Inflammatory macrophage treated with lipopolysaccharide for 4 hours (primary cell): ENCODE measurements at places on chromosomes 3 and 15.

- no peak for DNase-seq
These were observed 377.6 kb downstream of the PTPRG start for GRCh38 chr3:61938878-61939549.

DNA sequence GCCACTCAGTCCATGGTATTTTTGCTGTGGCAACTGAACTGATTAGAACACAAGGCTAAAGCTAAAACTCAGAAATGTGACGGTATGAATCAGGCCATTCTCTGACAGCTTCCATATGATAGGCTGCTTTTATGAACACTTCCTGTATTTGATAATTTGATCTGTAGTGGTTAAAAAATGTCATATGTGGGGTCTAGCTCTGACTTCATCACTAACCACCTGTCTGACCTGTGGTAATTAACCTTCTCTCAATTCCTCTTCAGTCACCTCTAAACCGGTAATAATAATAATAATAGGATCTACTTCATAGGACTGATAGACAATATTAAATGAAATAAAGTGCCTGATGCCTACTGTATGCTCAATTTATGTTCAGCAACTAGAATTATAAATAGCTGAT lies 223.2 kb downstream of the MBNL1 start:
- DNase-seq = no peak

- DNase-seq = no peak
These were observed 33.9 kb upstream of the MEIS2 start for GRCh38 chr15:37134244-37134643.

DNA sequence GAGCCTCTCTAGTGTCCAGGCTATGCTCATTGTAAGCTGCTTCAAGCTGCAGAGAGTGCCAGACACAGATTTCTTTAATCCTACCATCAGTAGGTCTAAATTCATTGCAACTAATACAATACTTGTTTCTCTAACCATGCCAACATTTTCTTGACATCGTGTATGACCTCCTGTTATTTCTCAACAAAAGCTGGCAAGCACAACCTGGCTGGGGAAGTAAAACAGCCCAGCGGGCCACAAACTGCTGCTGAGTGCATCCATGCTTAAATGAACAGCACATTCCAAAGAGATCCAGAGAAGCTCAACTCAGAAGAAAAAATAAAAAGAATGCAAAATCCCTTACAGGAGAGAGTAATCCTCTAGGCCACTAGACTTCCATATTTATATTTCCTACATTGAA lies 36.5 kb downstream of the GMNC start:
- no peak for DNase-seq

GRCh38 chr3:156227704-156228103 lies 107.3 kb downstream of the KCNAB1 start:
- DNase-seq = no peak

GRCh38 chr3:136620436-136620835 lies 131.7 kb downstream of the STAG1 start:
- peak; percentile 31 for DNase-seq

GRCh38 chr15:87374339-87374738 lies 882.2 kb downstream of the NTRK3 start:
- no peak for DNase-seq

DNA sequence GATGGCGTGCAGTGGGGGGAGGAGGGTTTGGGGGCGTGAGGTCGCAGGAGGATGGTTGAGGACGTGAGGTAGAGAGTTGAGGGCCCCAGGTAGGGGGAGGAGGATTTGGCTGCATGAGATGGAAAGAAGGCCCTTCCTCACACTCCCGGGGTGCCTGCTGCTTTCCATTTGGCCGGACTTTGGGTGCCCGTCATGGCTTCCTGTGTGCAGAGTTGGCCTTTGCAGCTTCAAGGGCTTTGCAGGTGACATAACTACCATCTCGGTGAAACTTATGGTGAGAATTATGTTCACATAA lies 1.7 kb downstream of the MLF1 start:
- DNase-seq = no peak

- no peak for DNase-seq
These were observed 84.8 kb downstream of the LSM3 start for GRCh38 chr3:14263317-14264005.

DNA sequence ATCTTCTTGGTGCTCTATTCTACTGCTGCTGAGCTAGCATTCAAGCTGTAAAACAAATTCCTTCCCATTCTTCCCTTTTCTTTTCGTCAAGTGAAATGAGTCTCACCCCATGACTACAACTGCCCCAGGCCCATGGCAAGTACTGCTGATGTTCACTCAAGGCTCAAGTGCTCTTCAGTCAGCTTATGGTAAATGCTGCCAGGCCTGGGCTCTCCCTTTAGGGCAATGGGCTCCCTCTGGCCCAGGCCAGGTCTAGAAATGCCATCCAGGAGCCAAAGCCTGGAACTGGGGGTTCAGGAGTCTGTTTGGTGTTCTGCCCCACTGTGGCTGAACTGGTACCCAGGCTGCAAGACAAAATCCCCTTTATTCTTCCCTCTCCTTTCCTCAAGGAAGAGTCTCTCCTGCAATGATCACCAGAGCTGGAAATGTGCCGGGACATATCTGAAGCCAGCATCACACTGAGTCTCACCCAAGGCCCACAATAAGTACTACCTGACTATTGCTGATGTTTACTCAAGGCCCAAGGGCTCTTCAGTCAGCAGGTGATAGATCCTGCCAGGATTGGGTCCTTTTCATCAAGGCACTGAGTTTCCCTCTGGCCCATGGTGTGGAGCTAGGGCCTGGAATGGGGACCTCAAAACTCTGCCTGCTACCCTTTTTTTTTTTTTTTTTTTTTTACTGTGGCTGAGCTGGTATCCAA lies 205.0 kb upstream of the STAC start:
- no peak for DNase-seq

DNA sequence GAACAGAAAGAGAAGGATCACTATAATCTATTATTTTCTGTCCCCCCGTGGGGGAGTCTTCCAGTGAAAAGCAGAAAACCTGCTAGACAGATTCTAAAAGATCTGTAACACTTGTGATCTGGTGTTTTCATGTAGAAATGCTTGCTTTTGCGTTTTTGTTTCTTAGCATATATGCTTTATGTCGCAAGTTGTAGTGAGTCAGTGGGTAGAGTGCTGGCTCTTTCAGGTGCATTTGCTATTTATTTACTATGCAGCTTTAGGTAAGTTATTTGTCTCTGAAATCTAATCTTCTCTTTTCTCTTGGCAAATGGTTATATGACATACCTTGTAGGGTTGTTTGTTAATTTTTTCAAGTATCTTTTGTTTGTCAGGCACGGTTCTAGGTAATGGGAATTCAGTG lies 9.4 kb downstream of the AKAP13 start:
- DNase-seq = no peak

GRCh38 chr3:136903899-136904298 lies 41.9 kb downstream of the NCK1 start:
- DNase-seq = no peak

- peak; percentile 100 for DNase-seq
These were observed 73.8 kb downstream of the IQSEC1 start for GRCh38 chr3:12999147-13000140.

- peak; percentile 80 for DNase-seq
These were observed 76.4 kb downstream of the CHSY1 start for GRCh38 chr15:101175401-101175800.

DNA sequence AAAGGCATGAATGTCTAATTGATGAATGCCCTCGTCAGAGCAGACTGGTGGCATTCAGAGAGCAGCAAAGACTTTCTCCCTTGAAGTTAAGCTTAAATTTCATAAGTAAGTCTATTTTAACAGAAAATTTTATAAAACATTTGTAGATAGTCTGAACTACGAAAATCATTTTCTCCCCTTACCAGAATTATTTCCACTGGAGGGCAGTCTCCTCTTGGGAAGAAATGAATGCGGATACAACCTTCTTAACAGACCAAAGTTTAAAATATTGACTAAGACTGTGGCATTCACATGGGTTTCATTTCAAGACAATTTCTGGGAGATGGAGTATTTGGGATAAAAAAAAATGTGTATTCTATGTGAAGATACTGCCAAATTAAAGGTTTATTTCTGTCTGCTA lies 669.0 kb downstream of the FHIT start:
- DNase-seq = no peak

- no peak for DNase-seq
These were observed 59.7 kb upstream of the MAGI1 start for GRCh38 chr3:66098436-66098835.

- no peak for DNase-seq
These were observed 6.0 kb downstream of the PRC1 start for GRCh38 chr15:90988296-90988695.

- DNase-seq = no peak
These were observed 13.6 kb upstream of the HRH1 start for GRCh38 chr3:11140713-11141104.

GRCh38 chr15:45402955-45403877 lies 24.9 kb upstream of the GATM start:
- peak; percentile 66 for DNase-seq

- DNase-seq = no peak
These were observed 22.8 kb downstream of the CHST2 start for GRCh38 chr3:143142354-143142753.

DNA sequence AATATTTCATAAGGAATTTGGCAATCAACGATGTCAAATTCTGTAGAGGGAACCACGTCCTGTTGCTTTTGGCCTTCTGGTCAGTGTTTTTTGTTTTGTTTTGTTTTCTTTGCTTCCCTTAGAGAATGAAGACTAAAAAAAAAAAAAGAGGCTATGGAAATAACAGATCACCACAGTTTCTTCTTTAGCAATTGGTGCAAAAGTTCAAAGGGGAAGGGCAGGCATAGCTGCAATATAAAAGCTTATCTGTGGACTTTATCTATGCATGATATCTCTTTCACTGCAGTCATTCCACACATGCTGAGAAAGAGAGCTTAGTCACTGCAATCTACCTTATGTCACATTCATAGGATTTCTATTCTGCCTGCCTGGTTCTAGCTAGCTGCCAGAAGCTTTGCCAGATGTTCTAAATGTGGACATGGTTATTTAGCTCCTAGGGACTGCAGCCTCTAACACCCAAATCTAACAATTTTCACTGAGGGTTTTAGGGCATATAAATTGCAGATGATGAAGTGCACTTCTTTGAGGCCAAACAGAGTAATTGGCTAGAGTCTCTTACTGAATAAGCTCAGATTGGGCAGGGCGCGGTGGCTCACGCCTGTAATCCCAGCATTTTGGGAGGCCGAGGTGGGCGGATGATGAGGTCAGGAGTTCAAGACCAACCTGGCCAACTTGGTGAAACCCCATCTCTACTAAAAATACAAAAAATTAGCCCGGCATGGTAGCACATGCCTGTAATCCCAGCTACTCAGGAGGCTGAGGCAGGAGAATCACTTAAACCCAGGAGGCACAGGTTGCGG lies 637.2 kb downstream of the NTRK3 start:
- DNase-seq = no peak

- no peak for DNase-seq
These were observed 48.3 kb downstream of the SERPINI1 start for GRCh38 chr3:167783781-167784180.

DNA sequence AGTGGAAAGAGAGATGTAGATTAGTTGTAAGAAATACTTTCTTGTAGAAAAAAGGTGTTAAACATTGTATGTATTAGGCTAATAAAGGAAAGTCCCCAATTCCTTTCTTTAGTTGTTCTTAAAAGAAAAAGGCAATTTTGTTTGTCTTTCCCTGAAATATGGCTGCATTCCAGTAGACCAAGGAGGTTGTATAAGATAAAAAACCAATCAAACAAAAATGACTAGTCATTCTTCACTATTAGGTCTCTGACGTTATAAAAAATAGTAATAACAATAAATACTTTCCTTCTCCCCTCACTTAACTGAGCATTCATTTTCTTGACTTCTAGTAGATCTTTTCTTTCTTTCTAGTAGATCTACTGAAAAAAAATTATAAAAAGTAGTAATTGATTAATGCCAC lies 8.6 kb upstream of the PPM1L start:
- DNase-seq = no peak

GRCh38 chr15:67575039-67575502 lies 32.6 kb downstream of the MAP2K5 start:
- peak; percentile 27 for DNase-seq

- no peak for DNase-seq
These were observed 39.5 kb downstream of the GOLGA6L10 start for GRCh38 chr15:82309802-82310201.

DNA sequence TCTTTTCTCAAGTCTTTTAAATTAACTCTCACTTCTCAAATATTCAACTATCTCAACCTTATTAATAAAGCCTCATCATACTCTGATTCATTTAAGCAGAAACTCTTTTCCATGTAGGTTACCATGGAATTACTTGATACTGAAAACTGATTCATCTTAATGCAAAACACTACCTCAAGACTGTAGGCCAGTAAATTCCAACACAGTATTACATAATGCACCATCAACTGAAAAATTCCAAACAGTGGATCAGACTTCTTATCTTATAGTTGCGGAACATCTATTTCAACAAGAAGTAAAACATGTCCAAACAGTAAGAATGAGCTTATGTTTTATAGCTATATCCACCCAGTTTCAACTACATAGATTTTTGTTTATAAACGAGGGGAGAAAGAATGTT lies 124.5 kb downstream of the PEAK1 start:
- no peak for DNase-seq

GRCh38 chr3:121165397-121165837 lies 257.4 kb downstream of the STXBP5L start:
- no peak for DNase-seq

- no peak for DNase-seq
These were observed 768.7 kb downstream of the TBL1XR1 start for GRCh38 chr3:176428552-176428951.

GRCh38 chr15:36332896-36333295 lies 246.5 kb upstream of the CDIN1 start:
- DNase-seq = no peak

- DNase-seq = no peak
These were observed 65.9 kb downstream of the RPL22L1 start for GRCh38 chr3:170804078-170804477.

DNA sequence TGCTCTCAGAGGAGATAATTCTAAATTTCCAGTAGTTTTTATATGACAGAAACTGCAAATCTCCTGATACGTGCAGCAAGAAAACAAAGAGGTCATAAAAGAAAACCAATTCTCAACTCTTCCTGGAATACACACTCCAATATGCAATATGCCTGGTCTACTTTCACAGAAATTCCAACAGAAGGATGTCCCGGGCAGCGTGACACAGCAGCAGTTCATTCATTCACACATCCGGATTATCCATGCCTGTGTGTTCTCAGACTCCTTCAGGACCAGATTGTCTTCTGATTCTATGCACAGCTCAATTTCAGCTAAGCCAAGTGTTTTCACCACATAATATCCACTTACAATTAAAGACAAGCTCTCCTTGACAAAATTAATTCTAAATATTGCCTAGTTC lies 64.3 kb downstream of the FBN1 start:
- DNase-seq = no peak

- no peak for DNase-seq
These were observed 302.7 kb downstream of the IL5RA start for GRCh38 chr3:2807514-2807913.

GRCh38 chr15:100433304-100433703 lies 91.5 kb upstream of the ADAMTS17 start:
- peak; percentile 17 for DNase-seq

DNA sequence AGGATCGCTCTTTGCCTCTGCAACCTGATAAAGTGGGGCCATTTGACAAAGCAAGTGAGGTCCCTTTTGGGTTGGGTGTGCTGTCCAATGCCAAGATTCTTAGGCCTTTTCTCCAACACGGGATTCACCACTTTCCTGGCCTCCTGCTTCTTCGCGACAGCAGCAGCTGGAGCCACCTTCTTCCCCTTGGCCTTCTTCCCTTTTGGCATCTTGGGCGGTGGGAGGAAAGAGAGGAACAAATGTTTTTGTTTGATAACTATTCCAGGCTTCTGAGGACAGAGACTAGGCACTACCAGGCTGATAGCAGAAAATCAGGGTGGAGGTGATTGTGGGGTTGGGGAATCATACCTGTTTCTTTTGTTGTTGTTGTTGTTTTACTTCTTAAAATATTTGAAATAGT lies 30.0 kb upstream of the FAM81A start:
- no peak for DNase-seq
